Naive thymus-derived CD8-positive, alpha-beta T cell (primary cell): ENCODE measurements at places on chromosomes 13 and 19. TPM values are rescaled to one million over a fixed set of nuclear protein-coding genes. Genes with fewer than 3 reads are reported as not detected.
A peak's percentile ranks its signal among the peaks of the same experiment; 100 is the strongest.

DNA sequence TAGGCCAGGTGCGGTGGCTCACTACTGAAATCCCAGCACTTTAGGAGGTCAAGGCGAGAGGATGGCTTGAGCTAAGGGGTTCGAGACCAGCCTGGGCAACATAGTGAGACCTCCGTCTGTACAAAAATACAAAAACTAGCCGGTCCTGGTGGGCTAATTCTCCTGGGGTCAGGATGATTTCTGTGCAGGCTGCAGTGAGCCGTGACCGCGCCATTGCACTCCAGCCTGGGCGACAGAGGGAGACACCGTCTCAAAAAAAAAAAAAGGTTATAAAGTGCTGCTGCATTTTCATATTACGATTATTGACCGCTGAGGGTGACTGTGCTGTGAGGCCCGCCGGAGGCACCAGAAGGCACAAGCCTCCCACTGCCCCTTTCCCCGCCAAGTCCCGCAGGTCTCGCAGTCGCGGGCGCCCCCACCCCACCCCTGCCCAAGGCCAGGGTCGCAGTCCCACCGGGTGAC lies 477 bp upstream of the PLEKHF1 start:
- H3K27me3 ChIP-seq, result no peaks in the 10 kb centered on the region
- DNase-seq, result no peak
- H3K36me3 ChIP-seq, result no peaks in the 10 kb centered on the region
- peaks cover 74% of the 10 kb centered on the region for H3K4me1 ChIP-seq
- peak overlapping the region; percentile 81 for H3K4me3 ChIP-seq
- peak overlapping the region; percentile 87 for H3K27ac ChIP-seq

DNA sequence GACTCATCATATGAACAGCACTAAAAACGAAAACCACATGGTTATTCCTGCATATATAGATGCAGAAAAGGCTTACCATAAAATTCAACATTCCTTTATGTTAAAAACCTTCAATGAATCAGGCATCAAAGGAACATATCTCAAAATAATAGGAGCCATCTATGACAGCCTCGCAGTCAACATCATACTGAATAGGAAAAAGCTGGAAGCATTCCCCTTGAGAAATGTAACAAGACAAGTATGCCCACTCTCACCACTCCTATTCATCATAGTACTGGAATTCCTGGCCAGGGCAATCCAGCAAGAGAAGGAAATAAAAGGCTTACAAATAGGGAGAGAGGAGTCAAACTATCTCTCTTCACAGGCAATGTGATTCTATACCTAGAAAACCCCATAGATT lies 179.6 kb upstream of the HTR2A start:
- H3K27ac ChIP-seq, result no peak overlapping the region
- no peaks in the 10 kb centered on the region for H3K4me1 ChIP-seq
- DNase-seq, result no peak
- no peak overlapping the region for H3K4me3 ChIP-seq
- H3K27me3 ChIP-seq, result peaks cover 5% of the 10 kb centered on the region
- H3K36me3 ChIP-seq, result no peaks in the 10 kb centered on the region

GRCh38 chr19:28475525-28475924 lies 737.4 kb downstream of the UQCRFS1 start:
- no peaks in the 10 kb centered on the region for H3K36me3 ChIP-seq
- no peak for DNase-seq
- no peaks in the 10 kb centered on the region for H3K27me3 ChIP-seq
- no peak overlapping the region for H3K27ac ChIP-seq
- no peak overlapping the region for H3K4me3 ChIP-seq
- peaks cover 18% of the 10 kb centered on the region for H3K4me1 ChIP-seq

- peaks cover 6% of the 10 kb centered on the region for H3K4me1 ChIP-seq
- DNase-seq, result no peak
- H3K4me3 ChIP-seq, result no peak overlapping the region
- H3K27me3 ChIP-seq, result no peaks in the 10 kb centered on the region
Observed at GRCh38 chr19:19546751-19547162, 8.7 kb downstream of the CILP2 start.

The SYNE4 gene
- total RNA-seq, result 4.7 TPM

The DKKL1 gene
- total RNA-seq, result not detected

DNA sequence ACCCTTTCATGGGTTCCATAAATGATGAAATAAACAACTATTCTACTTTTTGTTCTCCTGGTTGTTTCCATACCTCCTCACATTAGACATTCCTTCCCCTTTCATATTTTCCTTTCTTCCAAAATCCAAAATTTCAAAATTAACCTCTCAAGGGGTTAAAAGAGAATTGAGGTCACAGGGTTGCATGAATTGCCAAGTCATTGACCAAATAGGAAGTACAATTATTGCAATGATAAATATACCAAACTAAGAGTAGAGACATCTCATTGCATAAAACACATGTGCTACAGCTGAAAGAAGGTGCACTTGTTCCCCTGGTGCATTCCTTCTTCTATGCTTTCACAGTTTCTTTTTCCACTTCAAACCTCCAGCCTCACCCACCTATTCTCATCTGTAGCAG lies 136.1 kb downstream of the KCTD12 start:
- H3K4me1 ChIP-seq, result peaks cover 5% of the 10 kb centered on the region
- no peak for DNase-seq
- no peaks in the 10 kb centered on the region for H3K27me3 ChIP-seq
- no peak overlapping the region for H3K4me3 ChIP-seq
- no peaks in the 10 kb centered on the region for H3K36me3 ChIP-seq

- peaks cover 10% of the 10 kb centered on the region for H3K4me1 ChIP-seq
- no peak for DNase-seq
- no peaks in the 10 kb centered on the region for H3K36me3 ChIP-seq
- no peak overlapping the region for H3K4me3 ChIP-seq
- peak overlapping the region; percentile 53 for H3K27ac ChIP-seq
Observed at GRCh38 chr19:17021328-17021727, 5.3 kb downstream of the CPAMD8 start.

- peaks cover 49% of the 10 kb centered on the region for H3K4me1 ChIP-seq
- DNase-seq, result no peak
- H3K27ac ChIP-seq, result no peak overlapping the region
Observed at GRCh38 chr13:30121666-30122065, 185.7 kb downstream of the KATNAL1 start.

GRCh38 chr13:28678809-28679208 lies 19.9 kb downstream of the POMP start:
- no peak overlapping the region for H3K4me3 ChIP-seq
- no peaks in the 10 kb centered on the region for H3K27me3 ChIP-seq
- H3K27ac ChIP-seq, result no peak overlapping the region
- DNase-seq, result no peak
- peaks cover 4% of the 10 kb centered on the region for H3K4me1 ChIP-seq
- peaks cover 52% of the 10 kb centered on the region for H3K36me3 ChIP-seq

GRCh38 chr19:19461671-19462622 lies 53.4 kb downstream of the TSSK6 start:
- H3K27me3 ChIP-seq, result no peaks in the 10 kb centered on the region
- H3K27ac ChIP-seq, result peak overlapping the region; percentile 97
- peak; percentile 42 for DNase-seq
- H3K4me1 ChIP-seq, result peaks cover 47% of the 10 kb centered on the region
- H3K4me3 ChIP-seq, result peak overlapping the region; percentile 80
- H3K36me3 ChIP-seq, result no peaks in the 10 kb centered on the region

The CD209 gene
- total RNA-seq, result 0.26 TPM

DNA sequence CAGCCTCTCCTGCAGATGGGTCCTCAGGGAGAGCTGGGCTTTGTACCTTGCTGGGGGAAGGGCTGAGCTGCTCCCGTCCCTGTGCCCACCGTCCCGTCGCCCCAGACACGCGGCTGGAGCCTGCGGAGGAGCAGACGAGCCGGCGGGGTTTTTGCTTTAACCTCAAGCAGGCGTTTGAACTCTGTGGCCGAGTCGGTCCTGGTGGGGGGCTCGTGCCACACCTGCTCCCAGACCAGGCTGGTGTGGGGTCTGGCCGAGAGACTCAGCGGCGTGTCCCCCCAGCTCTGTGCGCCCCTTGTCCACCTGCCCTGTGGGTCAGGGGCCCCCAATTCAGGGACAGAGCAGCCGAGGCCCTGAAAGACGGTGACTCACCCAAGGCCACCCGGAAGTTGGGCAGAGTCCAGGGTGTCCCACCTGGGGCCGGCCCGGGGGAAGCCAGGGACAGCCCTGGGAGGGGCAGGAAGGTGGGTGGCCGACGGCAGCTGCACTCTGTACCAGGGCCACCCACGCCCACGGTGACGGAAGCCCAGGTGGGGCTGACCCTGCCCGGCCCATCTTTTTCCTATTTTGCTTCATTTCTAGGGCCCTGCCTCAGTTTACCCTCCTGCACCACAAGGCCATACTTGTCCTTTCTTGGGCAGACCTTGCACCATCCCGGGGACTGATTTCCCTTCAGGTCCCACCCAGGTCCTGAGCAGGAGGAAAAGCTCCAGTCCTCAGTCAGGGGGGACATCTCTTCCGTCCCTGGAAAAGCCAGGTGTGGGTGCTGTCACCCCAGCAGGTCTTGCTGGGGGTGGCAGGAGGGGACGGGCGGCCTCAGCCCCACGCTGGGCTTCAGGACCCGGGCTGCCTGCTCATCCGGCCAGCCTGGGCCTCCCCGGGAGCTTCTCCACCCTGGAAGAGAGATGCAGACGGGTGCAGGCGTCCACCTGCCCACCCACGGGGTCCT lies 5.3 kb downstream of the EFNA2 start:
- peaks cover 5% of the 10 kb centered on the region for H3K4me1 ChIP-seq
- H3K4me3 ChIP-seq, result no peak overlapping the region
- no peaks in the 10 kb centered on the region for H3K36me3 ChIP-seq
- no peak for DNase-seq

The TLE6 gene
- total RNA-seq, result 0.30 TPM
